ENCODE measurements at places on chromosomes 7 and 10. TPM values are rescaled to one million over a fixed set of nuclear protein-coding genes. Genes with fewer than 3 reads are reported as not detected.

- H3K4me1 ChIP-seq: no peaks in the 10 kb centered on the region
- DNase-seq: no peak
- no peak overlapping the region for H3K4me3 ChIP-seq
- H3K36me3 ChIP-seq: no peaks in the 10 kb centered on the region
- no peak overlapping the region for H3K27ac ChIP-seq
These were observed 44.9 kb downstream of the MYPN start for GRCh38 chr10:68154211-68154497.

- no peaks in the 10 kb centered on the region for H3K36me3 ChIP-seq
- DNase-seq: no peak
- no peak overlapping the region for H3K4me3 ChIP-seq
- no peaks in the 10 kb centered on the region for H3K4me1 ChIP-seq
- no peak overlapping the region for H3K27ac ChIP-seq
- no peaks in the 10 kb centered on the region for H3K27me3 ChIP-seq
These were observed 34.2 kb downstream of the ITGB1 start for GRCh38 chr10:32923849-32924248.

DNA sequence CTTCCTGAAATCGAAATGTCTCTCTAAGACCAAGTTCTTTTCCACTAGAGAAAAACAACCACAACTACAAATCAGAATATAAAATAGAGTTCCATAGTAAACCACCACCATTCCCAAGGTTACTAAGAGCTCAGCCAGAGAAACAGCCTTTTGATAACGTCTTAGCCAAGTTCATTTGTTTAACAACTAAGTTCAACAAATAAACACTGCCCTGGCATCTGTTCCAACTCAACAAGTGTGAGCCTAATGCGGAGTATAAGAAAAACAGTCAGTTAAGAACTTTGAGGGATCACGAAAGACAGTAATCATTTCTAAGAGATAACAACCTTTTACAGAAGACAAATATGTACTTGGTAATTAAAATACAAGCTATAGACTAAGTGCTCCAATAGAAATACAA lies 77.3 kb downstream of the CALD1 start:
- no peaks in the 10 kb centered on the region for H3K27me3 ChIP-seq
- no peaks in the 10 kb centered on the region for H3K36me3 ChIP-seq
- H3K4me3 ChIP-seq: no peak overlapping the region
- DNase-seq: peak; percentile 46
- H3K27ac ChIP-seq: peak overlapping the region; percentile 64

GRCh38 chr7:159229683-159230475 lies 85.2 kb upstream of the VIPR2 start:
- no peak overlapping the region for H3K27ac ChIP-seq
- H3K36me3 ChIP-seq: no peaks in the 10 kb centered on the region
- H3K4me1 ChIP-seq: no peaks in the 10 kb centered on the region
- DNase-seq: no peak
- no peaks in the 10 kb centered on the region for H3K27me3 ChIP-seq

- no peaks in the 10 kb centered on the region for H3K27me3 ChIP-seq
- H3K27ac ChIP-seq: no peak overlapping the region
- no peaks in the 10 kb centered on the region for H3K36me3 ChIP-seq
- no peak for DNase-seq
- no peaks in the 10 kb centered on the region for H3K4me1 ChIP-seq
These were observed 40.3 kb downstream of the RGS10 start for GRCh38 chr10:119502209-119502608.

- H3K4me1 ChIP-seq: peaks cover 9% of the 10 kb centered on the region
- no peak for DNase-seq
- no peak overlapping the region for H3K27ac ChIP-seq
These were observed 3.1 kb upstream of the KNDC1 start for GRCh38 chr10:133156674-133157579.

DNA sequence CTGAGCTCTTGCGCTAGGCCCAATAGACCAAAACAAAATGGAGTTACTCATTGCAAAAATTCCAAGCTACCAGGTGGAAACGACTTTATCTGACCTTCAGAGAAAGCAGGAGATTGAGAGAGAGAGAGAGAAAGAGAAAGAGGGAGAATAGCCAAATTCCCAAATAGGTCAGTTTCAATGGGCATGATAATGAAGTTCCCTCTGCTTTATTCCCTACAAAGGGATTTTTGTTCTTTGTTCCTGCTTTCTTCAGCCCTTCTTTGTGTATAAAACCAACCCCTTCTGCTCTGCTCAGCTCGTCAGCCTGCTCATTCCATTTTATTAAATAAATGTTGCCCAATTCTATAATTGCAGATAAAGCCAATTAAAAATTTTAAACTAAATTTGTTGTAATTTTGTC lies 45.0 kb upstream of the GPR37 start:
- H3K4me3 ChIP-seq: no peak overlapping the region
- H3K27ac ChIP-seq: no peak overlapping the region
- H3K27me3 ChIP-seq: no peaks in the 10 kb centered on the region
- no peak for DNase-seq
- H3K36me3 ChIP-seq: no peaks in the 10 kb centered on the region

FAM180A gene
- 0.77 TPM for total RNA-seq

PKD2L1 gene
- 0.34 TPM for total RNA-seq

Data from prostate gland (tissue), 2 donors.